IMR-90 (cell line): ENCODE measurements at places on chromosomes 6 and 20.
A peak's percentile ranks its signal among the peaks of the same experiment; 100 is the strongest.

DNA sequence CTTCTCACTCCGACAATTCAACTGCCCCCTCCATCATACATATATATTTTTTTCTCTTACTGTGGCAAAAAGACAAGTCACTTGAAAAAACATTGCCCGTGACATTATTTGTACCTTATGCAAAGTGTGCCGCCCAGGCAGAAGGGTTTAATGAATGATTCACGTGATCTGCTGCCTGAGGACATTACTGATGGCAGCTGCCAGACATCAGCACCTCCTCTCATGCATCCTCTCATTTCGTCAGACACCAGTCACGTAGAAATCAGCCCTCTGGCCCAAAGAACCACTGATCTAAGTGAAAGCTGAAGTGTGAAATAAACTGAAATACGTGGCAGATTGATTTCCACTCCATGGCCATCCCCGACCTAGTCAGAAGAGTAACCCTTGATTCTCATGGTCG, 218.8 kb upstream of the PDE10A start:
- no peak for DNase-seq

DNA sequence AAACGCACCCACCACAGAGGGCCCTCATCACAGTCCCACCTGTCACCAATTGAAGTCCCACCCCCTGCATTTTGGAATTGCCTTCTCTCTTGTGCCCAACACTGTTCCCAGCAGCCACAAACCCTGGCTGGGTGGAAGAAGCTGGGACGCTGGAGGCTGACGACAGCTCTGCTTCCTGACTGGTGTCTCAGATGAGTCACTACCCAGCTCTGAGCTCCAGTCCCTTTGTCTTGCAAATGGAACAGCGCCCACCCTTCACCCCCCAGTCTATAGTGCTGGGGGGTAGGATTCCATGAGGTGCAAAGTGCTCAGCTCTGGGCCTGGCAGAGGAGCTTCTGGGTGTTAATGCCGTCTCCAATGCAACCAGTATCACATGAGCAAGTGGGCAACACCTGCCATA, 85.3 kb downstream of the DLGAP4 start:
- no peak for DNase-seq

GRCh38 chr6:159983641-159984080, 14.8 kb downstream of the IGF2R start:
- peak; percentile 51 for DNase-seq

- no peak for DNase-seq
Observed at GRCh38 chr20:17619351-17620093, 49.6 kb downstream of the DSTN start.

DNA sequence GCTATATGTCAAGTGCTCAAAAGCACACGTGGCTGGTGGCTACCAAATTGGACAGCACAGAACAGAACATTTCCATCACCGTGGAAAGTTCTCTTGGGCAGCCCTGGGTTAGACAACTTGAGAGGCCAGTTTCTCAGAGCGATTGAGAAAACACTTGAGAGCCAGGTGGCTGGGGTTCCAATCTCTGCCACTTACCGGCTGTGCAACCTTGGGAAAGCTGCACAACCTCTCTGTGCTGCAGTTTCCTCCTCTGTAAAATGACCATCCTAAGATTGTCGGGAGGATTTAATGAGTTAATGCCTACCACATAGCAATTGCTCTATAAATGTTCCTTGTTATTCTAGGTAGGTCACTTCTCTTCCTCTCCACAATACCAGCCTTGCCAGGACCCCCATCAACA, 25.1 kb upstream of the NFATC2 start:
- DNase-seq = no peak

DNA sequence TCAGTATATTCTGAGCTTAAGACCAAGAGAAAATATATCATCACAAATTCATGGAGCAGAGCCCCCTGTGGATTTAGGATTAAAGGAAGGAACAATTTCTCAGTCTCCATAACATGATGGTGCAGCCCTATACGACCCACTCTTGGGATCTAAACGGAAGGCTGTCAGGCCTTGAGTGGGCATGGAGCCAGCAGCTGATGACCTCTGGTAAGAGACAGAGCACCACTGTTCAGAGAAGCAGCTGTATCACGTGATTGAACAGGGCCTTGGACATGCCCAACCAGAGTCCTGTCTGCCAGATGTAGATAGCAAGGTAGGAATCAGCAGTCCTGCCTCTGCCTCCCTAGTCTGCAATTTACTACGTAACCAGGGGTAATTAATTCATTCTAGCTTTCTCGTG, 259.4 kb upstream of the POU3F2 start:
- DNase-seq = no peak

DNA sequence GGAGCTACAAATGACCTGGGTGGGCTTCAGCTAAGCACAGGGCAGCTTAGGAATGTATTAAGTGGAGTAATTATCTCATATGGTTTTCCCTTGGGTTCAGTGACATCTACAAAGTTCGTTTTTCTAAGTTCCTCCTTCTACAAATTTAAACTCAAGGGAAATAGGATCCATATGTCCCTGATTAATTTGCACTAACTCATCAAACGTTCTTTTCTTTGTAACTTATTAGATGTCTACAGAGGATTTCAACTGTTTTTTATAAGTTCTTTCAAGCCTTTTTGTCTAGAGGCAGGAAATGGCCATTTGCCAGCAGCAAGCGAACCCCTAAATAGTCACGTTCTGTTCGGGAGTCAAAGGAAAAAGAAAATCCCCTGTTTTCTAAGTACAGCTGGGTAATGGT, 1060.3 kb downstream of the KIF16B start:
- no peak for DNase-seq

GRCh38 chr20:63917811-63918210, 22.9 kb downstream of the DNAJC5 start:
- no peak for DNase-seq

DNA sequence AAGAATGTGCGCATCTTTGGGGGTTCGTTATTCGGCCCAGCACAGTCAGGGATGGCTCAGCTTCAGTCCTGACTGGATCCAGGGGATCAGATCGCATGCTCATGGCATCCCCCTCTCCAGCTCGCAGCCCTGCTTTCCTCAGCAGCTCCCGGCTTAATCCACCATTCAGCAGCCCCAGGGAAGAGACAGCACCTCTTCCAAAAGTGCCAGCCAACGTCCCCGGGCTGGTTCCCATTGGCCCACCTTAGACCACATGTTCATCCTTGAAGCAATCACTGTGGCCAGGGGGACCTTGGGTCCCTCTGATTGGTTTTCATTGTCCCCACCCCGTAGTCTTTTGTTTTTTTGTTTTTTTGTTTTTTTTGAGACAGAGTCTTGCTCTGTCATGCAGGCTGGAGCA, 188.7 kb downstream of the ZMYND8 start:
- no peak for DNase-seq

DNA sequence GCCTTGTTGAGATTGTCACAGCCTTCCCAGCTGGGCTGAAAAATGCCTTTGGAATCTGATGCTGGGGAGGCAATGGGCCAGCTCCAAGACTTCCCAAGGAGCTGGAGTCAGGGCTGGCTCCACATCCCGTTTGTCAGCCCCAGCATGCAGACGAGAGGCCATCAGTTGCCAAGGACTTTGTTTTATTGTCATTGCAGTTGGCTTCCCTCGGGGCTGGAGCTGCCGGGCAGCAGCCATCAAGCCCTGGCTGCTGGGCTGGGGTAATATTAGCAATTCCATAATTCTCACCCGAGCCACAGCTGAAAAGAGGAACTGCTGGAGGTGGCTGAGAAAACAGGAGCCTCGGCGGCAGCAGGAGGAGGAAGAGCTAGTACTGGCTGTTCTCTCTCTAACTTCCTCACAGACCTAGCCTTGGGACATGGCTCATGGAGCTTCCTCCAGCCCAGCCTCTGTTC, 182.5 kb downstream of the CDC5L start:
- peak; percentile 7 for DNase-seq

DNA sequence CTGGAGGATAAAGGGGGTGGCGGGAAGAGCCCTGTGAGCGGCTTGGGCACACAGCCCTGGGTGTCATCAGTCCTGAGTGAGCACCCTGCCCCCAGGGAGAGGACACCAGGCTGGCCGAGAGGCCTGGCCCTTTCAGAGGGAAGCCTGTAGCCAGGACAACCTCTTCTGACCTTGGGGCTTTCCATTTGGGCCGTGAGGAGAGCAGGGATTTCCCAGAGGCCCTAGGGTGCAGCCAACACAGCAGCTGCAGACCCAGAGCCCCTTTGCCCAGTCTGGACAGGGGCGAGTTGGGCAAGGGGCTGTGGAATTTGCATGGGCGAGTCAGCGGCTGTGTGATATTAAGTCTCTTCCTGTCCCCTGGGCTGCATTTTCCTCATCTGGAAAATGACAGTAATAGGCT, 6.3 kb downstream of the MAP1LC3A start:
- no peak for DNase-seq

- no peak for DNase-seq
Observed at GRCh38 chr6:118921084-118921483, 13.9 kb downstream of the MCM9 start.

- DNase-seq = no peak
Observed at GRCh38 chr6:155261111-155261900, 2.5 kb upstream of the CLDN20 start.

DNA sequence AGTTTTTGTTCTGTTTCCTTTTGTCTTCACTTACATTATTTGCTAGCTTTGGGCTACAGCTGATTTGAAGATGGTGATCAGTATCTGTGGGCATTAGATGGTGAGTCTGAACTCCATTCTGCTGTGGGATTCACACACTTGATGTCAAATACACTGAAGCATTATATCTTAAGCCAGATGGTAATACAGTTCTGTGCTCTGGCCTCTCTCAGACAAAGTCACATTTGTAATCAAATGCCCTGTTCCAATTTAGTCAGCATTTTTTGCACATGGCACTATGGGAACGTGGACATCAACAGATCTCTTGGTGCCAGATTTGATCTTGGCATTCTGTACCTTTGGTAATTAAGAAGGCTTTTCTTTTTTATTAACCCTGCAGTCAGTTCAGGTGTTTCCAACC, 56.0 kb downstream of the SASH1 start:
- no peak for DNase-seq

- no peak for DNase-seq
Observed at GRCh38 chr6:106539936-106540335, 89.4 kb downstream of the RTN4IP1 start.
